Neuronal stem cell (in vitro differentiated cells): ENCODE measurements at places on chromosomes 1 and 21.

GRCh38 chr1:2301607-2302291, 73.6 kb downstream of the SKI start:
- DNase-seq: no peak

- DNase-seq: no peak
Observed at GRCh38 chr1:171107262-171107940, 16.7 kb downstream of the FMO3 start.

DNA sequence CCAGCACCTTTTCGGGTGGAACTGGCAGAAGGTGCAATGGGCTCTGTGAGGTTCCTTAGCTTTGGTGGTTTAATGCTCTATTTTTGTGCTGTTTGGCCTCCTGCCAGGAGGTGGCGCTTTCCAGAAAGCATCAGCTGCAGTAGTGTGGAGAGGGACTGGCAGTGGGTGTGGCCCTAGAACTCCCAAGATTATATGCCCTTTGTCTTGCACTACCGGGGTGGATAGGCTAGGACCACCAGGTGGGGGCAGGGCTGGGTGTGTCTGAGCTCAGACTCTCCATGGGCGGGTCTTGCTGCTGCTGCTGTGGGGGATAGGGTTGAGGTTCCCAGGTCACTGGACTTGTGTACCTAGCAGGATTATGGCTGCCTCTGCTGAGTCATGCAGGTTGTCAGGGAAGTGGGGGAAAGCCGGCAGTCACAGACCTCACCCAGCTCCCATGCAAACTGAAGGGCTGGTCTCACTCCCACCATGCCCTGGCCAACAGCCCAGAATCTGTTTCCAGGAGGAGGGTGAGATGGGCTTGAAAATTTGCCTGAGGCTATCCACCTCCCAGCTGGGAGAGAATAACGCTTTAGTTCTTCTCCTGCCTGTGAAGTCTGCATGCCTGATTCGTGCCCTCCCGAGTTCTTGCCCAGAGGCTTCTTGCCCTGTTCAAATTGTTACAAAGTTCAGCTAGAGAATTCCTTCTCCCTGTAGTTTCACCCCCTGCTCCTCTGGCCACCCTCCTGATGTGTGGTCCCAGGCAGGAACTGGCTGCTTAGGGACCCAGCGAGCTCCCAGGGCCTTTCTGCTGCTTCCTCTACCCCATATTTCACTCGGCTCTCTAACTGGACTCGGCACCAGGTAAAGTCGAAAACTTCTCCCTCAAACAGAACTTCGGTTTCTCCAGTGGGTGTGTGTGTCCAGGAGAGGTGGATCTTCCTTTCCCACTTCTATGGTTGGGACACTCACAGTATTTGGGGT, 76.5 kb upstream of the BTG3 start:
- DNase-seq: no peak

GRCh38 chr1:156096640-156097391, 14.6 kb upstream of the MEX3A start:
- DNase-seq: no peak

DNA sequence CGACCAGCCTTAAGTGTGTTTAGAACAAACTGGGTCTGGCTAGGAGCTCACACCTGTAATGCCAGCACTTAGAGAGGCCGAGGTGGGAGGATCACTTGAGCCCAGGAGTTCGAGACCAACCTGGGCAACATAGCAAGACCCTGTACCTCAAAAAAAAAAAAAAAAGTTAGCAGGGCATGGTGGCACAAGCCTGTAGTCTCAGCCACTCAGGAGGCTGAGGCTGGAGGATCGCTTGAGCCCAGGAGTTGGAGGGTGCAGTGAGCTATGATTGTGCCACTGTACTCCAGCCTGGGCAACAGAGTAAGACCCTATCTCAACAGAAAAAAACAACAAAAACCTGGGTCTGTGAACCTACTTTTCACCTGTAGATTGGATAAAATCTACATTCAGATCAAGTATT, 54.6 kb downstream of the PIK3CD start:
- DNase-seq: no peak
